ENCODE measurements at places on chromosomes 16 and 17. TPM values are rescaled to one million over a fixed set of nuclear protein-coding genes. Genes with fewer than 3 reads are reported as not detected.

The COPZ2 gene
- 24.8 TPM for polyA plus RNA-seq

The TP53 gene
- polyA plus RNA-seq = 88.9 TPM

The SCIMP gene
- polyA plus RNA-seq = 3.5 TPM

The DNAAF1 gene
- 4.1 TPM for polyA plus RNA-seq

The ALG1 gene
- 23.0 TPM for polyA plus RNA-seq

The SLC6A2 gene
- 0.10 TPM for polyA plus RNA-seq

All from left lung (tissue), 14 donors.